Activated CD4-positive, alpha-beta memory T cell treated with anti-CD3 and anti-CD28 coated beads for 36 hours (primary cell): ENCODE measurements at places on chromosomes 2 and 18.
A peak's percentile ranks its signal among the peaks of the same experiment; 100 is the strongest.

GRCh38 chr18:70107091-70107490 is 98.4 kb downstream of the RTTN start:
- peaks cover 65% of the 10 kb centered on the region for H3K36me3 ChIP-seq
- H3K27ac ChIP-seq, result no peak overlapping the region
- no peak for DNase-seq
- H3K4me3 ChIP-seq, result no peak overlapping the region

DNA sequence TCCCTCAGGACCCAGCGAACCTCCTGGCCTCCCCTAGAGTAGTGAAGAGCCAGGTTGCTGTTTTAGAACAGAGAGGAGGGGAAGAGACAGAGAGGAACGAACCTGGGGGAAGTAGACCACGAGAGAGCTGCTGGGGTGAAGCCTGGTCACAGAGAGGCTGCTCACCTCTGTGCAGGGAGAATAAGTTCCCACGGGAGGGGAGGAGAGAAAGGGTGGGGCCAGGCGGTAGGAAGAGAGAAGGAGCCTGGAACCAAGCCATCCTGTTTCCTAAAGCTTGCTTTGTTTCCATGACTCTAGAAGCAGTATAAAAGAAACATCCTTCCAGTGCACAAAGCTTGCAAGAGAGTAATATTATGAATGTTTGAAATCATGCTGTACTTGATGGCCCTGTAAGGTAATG is 147.9 kb downstream of the MYT1L start:
- DNase-seq, result no peak
- H3K4me1 ChIP-seq, result no peaks in the 10 kb centered on the region
- H3K27ac ChIP-seq, result no peak overlapping the region
- H3K27me3 ChIP-seq, result no peaks in the 10 kb centered on the region

GRCh38 chr2:152084076-152084475 is 14.8 kb downstream of the CACNB4 start:
- H3K4me1 ChIP-seq, result no peaks in the 10 kb centered on the region
- no peaks in the 10 kb centered on the region for H3K36me3 ChIP-seq
- no peak overlapping the region for H3K4me3 ChIP-seq
- DNase-seq, result no peak
- H3K27me3 ChIP-seq, result no peaks in the 10 kb centered on the region
- H3K27ac ChIP-seq, result no peak overlapping the region

DNA sequence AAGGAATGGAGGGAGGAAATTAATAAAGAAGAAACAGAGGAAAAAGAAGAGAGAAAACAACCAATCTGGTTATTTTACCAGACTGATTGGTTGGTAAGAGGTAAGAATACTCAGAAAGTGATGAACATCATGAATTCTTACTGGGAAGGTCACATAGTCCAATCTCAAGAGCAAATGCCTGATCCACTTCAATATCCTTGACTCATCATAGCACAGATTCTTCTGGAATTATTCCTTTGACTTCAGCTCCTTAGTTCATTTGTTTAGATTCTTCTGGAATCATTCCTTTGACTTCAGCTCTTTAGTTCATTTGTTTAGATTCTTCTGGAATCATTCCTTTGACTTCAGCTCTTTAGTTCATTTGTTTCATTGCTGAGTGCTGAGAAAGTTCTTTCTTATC is 2030.6 kb upstream of the CELF4 start:
- no peaks in the 10 kb centered on the region for H3K27me3 ChIP-seq
- no peak for DNase-seq
- no peaks in the 10 kb centered on the region for H3K36me3 ChIP-seq
- H3K4me1 ChIP-seq, result no peaks in the 10 kb centered on the region
- H3K4me3 ChIP-seq, result no peak overlapping the region
- no peak overlapping the region for H3K27ac ChIP-seq

GRCh38 chr18:39232490-39232889 is 1666.9 kb upstream of the CELF4 start:
- H3K27ac ChIP-seq, result no peak overlapping the region
- no peak for DNase-seq
- no peaks in the 10 kb centered on the region for H3K27me3 ChIP-seq
- H3K4me3 ChIP-seq, result no peak overlapping the region
- no peaks in the 10 kb centered on the region for H3K4me1 ChIP-seq
- H3K36me3 ChIP-seq, result no peaks in the 10 kb centered on the region

- no peak for DNase-seq
- peaks cover 39% of the 10 kb centered on the region for H3K36me3 ChIP-seq
- no peak overlapping the region for H3K27ac ChIP-seq
- H3K4me1 ChIP-seq, result peaks cover 8% of the 10 kb centered on the region
- H3K27me3 ChIP-seq, result no peaks in the 10 kb centered on the region
Observed at GRCh38 chr2:189874586-189875320, 90.5 kb downstream of the PMS1 start.

DNA sequence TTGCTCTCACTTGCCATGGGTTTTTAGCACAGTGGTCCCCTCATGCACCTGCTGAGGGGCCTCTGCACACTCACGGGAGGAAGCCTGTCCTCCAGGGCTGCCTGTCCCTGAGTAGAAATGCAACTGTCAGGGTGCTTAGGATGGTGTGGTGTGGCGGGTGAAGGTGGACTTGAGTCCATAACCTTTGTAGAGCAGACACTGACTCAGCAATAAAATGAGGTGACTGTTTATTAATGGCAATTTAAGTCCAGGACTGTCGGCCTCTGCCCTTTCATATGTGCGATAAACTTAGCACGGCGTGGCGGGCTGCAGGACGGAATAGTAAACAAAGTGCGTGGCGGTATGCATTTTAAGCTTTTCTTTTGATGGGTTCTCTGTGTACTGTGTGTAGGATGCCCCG is 188.2 kb downstream of the LDLRAD4 start:
- no peak overlapping the region for H3K27ac ChIP-seq
- H3K36me3 ChIP-seq, result peaks cover 13% of the 10 kb centered on the region
- H3K4me1 ChIP-seq, result no peaks in the 10 kb centered on the region
- no peaks in the 10 kb centered on the region for H3K27me3 ChIP-seq

DNA sequence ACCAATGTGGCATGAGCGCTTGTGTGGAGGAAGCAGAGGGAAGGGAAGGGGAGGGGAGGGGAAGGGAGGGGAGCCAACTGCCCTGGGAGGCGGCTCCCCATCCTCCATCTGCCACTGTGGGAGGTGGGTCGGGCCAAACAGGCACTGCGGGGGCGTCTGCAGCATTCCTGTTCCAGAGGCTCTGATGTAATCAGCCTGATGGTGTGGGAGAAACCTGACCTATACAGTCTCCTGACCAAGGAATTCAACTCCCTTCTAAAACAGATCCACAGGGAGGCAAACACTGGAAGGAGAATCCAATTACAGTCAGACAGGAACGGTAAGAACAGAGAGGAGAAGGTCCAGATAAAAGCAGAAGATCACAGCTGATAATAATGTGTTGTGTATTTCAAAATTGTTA is 88.8 kb downstream of the CD8B2 start:
- no peak overlapping the region for H3K4me3 ChIP-seq
- no peaks in the 10 kb centered on the region for H3K4me1 ChIP-seq
- no peaks in the 10 kb centered on the region for H3K36me3 ChIP-seq
- DNase-seq, result no peak

DNA sequence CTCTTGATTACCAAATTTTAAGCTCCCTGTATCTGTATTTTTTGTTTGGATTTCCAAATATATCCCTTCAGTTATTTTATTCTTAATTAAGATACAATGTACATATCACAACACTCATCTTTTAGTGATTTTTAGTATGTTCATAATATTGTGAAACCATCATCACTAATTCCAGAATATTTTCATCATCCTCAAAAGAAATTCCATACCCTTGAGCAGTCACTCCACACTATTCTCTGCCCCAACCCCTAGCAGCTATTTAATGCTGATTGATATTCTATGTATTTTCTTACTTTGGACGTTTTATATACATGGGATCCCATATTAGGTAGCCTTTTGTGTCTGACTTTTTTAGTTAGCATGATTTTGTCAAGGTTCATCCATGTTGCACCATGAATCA is 127.4 kb upstream of the SLC8A1 start:
- no peak overlapping the region for H3K27ac ChIP-seq
- H3K27me3 ChIP-seq, result no peaks in the 10 kb centered on the region
- DNase-seq, result no peak
- H3K4me3 ChIP-seq, result no peak overlapping the region
- no peaks in the 10 kb centered on the region for H3K36me3 ChIP-seq

- no peak overlapping the region for H3K27ac ChIP-seq
- no peaks in the 10 kb centered on the region for H3K4me1 ChIP-seq
- no peak for DNase-seq
- peaks cover 2% of the 10 kb centered on the region for H3K27me3 ChIP-seq
- no peak overlapping the region for H3K4me3 ChIP-seq
Observed at GRCh38 chr2:67646714-67647333, 249.7 kb downstream of the ETAA1 start.

- no peak for DNase-seq
- no peaks in the 10 kb centered on the region for H3K27me3 ChIP-seq
- no peak overlapping the region for H3K4me3 ChIP-seq
- no peaks in the 10 kb centered on the region for H3K36me3 ChIP-seq
Observed at GRCh38 chr2:228777855-228778355, 493.2 kb downstream of the PID1 start.

DNA sequence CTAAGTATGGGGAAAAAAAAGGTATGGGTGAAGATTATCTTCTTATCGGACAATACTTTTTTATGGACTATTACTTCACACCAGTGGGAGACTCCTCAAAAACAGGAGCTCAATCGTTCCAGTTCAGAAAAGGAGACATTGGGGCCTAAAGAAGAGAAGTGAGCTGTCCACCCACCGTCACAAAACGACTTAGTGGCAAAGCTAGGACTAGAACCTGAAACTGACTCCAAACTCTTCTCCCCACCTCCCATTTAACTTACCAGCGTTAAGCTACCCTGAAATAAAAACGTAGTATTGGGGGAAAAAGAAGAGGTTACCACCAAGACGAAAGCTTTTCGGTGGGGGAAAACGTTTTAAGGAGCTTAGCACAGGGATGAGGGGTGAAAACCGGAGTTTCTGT is 503 bp downstream of the GTF3C3 start:
- H3K4me1 ChIP-seq, result peaks cover 41% of the 10 kb centered on the region
- peaks cover 23% of the 10 kb centered on the region for H3K36me3 ChIP-seq
- H3K27ac ChIP-seq, result peak overlapping the region; percentile 83

- H3K36me3 ChIP-seq, result no peaks in the 10 kb centered on the region
- peak; percentile 65 for DNase-seq
- H3K4me1 ChIP-seq, result peaks cover 7% of the 10 kb centered on the region
- H3K27me3 ChIP-seq, result peaks cover 2% of the 10 kb centered on the region
- H3K4me3 ChIP-seq, result peak overlapping the region; percentile 80
Observed at GRCh38 chr2:101473911-101474701, 806 bp downstream of the RFX8 start.

DNA sequence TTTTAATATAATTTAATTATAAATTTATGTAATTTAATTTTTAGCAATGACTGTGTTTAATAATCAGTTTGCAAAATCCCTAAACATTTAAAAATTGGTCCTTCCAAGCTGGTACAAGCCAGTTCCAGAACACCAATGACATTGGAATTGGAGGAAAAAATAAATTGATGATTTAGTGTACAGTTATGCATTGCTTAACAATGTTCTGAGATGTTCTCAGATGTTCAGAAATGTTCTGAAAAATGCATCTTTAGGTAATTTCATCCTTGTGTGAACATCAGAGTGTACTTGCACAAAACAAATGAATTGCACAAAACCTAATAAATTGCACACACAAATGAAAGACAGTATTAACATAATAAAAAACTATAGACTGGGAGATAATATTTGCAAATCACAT is 95.2 kb downstream of the TRIB2 start:
- H3K36me3 ChIP-seq, result no peaks in the 10 kb centered on the region
- H3K27me3 ChIP-seq, result peaks cover 6% of the 10 kb centered on the region

DNA sequence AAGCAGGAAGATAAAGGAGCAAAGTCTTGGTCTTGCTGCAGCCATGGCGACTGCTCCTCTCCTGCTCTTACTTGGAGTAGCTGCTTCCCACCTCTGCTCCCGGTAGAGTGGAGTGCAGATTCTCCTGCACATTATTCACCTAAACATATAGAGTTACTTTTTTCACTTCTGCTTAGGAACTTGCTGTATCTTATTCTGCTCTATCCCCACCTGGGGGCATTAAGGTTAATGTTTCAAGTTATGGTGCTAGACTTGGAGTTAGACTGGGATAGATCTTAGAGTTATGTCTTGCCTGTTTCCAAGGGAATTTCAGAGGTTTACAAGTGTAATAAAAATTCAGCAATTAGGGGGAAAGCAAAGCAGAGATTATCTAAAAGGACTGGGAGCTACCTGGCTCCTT is 144.2 kb downstream of the SETBP1 start:
- H3K27me3 ChIP-seq, result peaks cover 20% of the 10 kb centered on the region
- no peak overlapping the region for H3K4me3 ChIP-seq
- H3K36me3 ChIP-seq, result no peaks in the 10 kb centered on the region
- DNase-seq, result no peak

- no peak overlapping the region for H3K4me3 ChIP-seq
- H3K4me1 ChIP-seq, result peaks cover 8% of the 10 kb centered on the region
Observed at GRCh38 chr18:48902856-48903601, 47.7 kb downstream of the SMAD7 start.

- peaks cover 4% of the 10 kb centered on the region for H3K4me1 ChIP-seq
- no peak for DNase-seq
- H3K27me3 ChIP-seq, result peaks cover 1% of the 10 kb centered on the region
- no peak overlapping the region for H3K4me3 ChIP-seq
Observed at GRCh38 chr2:164981217-164981990, 26.1 kb upstream of the SLC38A11 start.

GRCh38 chr2:66698091-66698490 is 263.2 kb downstream of the MEIS1 start:
- H3K4me1 ChIP-seq, result no peaks in the 10 kb centered on the region
- H3K27ac ChIP-seq, result no peak overlapping the region
- no peak overlapping the region for H3K4me3 ChIP-seq
- H3K36me3 ChIP-seq, result no peaks in the 10 kb centered on the region
- no peaks in the 10 kb centered on the region for H3K27me3 ChIP-seq

DNA sequence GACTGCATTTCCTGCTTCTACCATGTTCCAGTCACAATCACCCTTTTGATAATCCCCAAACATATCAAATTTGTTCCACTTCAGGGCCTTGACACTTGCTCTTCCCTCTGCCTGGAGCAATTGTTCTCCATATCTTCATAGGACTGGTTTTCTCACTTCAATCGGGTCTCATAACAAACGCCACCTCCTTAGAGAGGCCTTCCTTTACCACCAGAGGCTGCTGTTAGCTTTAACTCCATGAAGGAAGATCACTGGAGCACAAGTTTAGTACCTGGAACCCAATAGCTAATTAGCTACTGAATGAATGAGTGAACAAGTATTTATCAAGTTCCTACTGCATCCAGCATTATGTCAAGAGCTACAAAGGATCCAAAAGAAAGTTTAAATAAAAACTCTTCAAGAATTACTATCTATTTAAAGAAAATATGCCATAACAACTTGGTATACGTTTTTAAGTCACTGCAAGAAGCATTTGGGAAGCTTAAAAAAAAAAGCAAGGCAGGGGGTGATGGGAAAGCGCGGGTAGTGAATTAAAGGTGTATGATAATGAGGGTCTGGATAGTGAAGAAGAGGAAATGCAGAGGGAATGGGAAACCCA is 58.8 kb downstream of the BAZ2B start:
- H3K4me1 ChIP-seq, result no peaks in the 10 kb centered on the region
- no peaks in the 10 kb centered on the region for H3K36me3 ChIP-seq

DNA sequence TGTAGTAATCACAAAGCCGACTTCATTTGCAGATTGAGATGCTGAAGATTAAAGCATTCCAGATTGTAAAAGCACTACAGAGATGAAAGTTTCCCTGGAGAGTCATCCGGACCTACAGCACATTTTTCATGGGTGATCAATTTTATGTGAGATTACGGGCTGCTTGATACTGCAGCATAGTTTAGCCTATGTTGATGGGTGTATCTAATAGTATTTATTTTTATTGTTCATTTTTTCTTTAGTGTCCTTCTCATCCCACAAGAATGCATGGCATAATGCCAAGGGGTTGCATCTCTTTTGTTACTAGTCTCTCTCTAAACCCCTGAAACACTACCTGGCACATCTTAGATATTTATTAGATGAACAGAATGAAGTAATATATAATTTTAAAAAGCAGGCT is 240.4 kb downstream of the MBD2 start:
- H3K27ac ChIP-seq, result no peak overlapping the region
- no peaks in the 10 kb centered on the region for H3K36me3 ChIP-seq
- DNase-seq, result no peak
